ENCODE measurements at places on chromosomes 3 and 15.

DNA sequence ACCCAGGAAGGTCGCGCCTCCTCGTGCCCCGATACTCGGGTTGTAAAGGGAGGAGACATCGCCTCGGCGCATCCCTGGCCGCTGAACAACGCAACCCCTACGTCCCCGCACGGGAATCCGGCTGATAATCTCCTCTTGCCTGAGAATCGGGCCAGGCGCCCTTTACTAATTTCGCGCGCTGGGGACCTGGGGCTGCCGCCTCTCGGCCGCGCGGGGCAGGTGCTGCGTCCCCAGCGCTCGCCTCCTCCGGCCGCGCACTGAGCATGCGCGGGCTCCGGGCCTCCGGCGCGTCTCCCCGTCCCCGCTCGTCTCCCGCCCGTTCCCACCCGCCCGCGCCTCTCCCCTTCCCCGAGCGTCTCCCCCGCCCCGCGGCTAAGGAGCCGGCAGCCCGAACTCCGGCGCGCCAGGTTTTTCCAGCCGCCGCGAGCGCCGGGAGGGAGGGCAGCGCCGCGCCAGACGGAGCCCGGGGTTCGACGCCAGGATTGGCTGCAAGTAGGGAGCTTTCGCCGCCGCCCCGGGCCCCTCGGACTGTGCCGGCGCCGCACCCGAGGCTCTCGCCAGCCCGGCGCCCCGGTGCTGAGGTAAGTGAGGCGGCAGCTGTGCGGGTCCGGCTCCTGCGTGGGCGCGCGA lies at the start of gene CNTN4:
Gene CNTN4 (plus strand): TSS at position 469 of the 630 bp plus-strand sequence.
- DNase-seq: peak; percentile 59

- no peak for DNase-seq
These were observed 116.0 kb downstream of the P3H2 start for GRCh38 chr3:190004656-190005055.

DNA sequence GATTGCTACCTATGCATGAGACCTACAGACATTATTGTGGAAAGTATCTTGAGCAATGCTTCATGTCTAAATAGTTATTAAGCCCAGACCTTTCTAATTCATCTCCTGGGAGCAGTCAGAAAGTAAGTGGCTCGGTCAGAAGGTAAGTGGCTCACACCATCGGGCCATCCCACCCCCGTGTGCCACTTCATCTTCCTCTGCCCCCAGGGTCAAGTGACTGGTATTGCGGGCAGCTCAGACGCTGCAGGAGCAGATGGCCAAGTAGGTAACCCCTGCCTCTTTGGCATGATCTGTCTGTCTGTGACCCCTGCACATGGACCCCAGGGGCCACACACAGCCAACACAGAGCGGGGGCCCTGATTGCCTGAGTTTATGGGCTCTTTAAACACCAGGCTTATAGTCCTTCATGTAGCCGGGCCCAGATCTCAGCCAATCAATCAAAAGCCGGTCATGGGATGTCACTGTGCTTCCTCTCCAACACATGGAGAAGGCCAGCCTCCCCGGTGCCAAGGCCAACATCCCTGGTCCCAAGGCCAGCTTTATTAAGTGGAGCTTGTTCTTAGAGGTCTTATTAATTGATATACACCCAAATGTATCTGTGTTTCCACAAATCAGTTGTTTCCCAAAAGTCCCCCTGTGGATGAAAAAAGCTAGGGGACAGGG lies 42.9 kb downstream of the LARP6 start:
- DNase-seq: no peak

- no peak for DNase-seq
These were observed 67.8 kb downstream of the SLCO3A1 start for GRCh38 chr15:91921188-91921842.

DNA sequence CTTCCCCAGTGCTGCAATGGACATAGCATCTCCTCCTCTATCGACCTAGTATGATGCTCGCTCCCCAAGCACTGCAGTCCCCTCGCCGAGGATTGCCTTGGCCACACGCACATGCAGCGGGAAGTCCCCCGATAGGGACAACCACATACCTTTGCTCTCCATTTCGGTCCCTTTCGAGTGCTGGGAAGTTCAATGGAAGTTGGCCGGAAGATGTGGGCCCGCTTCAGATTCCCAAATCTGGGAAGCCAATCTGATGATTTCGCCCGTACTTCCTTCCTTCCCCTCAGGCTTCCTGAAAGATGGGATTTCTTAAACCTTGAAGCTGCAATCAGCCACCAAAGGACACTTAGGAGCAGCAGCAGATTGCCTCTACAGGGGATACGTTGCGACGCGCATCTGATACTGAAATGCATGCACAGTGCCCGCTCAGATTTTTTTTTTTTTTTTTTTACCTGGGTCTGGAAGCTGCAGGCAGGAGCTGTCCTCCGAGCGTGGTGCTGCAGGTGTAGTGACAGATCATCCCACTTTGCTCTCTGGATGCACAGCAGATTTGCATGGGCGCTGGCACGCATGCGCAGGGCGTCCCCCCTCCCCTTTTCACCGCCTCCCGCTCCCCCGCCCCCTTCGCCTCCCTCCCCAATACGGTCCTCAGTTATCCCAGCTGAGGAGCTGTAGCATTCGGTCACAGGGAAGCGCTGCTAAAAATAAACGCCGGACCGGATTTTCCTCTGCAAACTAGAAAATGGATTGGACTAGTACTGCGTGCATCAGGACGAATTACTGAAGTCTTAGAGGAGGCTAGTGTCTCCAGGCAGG lies at the start of gene FGF12:
Gene FGF12 (minus strand): TSS at position 510 of the 816 bp plus-strand sequence.
- peak; percentile 90 for DNase-seq

DNA sequence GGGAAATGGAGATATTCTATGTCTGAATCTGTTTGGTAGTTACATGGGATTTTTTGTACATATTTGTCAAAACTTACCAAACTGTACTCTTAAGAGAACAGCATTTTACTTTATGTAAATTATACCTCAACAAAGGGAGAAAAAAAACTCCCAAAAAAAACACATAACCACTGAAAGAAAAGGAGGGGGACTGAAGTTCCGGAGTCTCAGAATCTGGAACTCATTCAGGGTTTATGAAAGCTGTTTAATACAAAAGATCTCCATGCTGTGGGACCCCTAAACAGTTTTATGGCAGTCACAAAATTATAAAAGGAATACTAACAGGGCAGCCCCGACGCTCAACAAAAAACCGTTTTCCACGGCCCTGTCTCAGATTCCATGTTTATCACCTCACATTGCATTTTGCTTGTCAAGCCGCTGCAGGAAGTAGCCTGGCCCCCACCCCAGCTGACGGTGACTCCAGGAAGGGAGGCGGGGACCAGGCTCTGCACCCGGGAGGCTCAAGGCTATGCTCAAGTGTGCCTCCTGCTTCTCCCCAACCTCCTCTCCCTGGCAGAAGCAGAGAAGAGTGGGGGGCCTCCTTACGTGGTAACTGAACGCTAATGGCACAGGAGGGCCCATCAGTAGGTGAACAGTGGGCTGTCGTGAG lies 29.3 kb downstream of the RFT1 start:
- no peak for DNase-seq

GRCh38 chr15:78906316-78906620 lies 33.6 kb downstream of the MORF4L1 start:
- DNase-seq: no peak

- DNase-seq: no peak
These were observed 321.0 kb upstream of the C2CD4B start for GRCh38 chr15:62486041-62486440.

GRCh38 chr3:42799376-42799775 lies 4.9 kb downstream of the HIGD1A start:
- DNase-seq: no peak

DNA sequence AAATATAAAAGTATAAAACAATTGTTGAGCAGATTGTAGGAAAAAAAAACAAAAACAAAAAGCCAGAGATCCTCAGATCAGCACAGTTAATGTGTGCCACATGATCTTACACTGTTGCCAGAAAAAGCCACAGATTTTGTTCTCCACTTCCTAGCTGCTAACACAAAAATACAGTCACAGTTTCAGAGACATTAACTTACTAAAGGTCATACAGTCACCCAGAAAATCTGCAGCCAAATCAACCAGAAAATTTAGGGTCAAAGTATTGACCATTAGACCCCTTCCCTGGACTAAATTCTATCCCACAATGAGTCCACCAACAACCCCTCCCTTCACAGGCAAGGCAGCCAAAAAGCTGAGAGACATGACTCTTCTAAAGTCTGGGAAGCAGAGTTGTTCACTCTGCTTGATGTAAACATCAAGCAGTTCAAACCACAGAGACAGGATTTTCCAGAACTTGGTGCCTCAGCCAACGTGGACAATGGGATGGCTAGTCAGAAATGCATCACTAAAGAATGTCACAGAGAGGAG lies 59.1 kb downstream of the SST start:
- no peak for DNase-seq

- DNase-seq: no peak
These were observed 63.4 kb upstream of the GATA2 start for GRCh38 chr3:128556384-128556783.

DNA sequence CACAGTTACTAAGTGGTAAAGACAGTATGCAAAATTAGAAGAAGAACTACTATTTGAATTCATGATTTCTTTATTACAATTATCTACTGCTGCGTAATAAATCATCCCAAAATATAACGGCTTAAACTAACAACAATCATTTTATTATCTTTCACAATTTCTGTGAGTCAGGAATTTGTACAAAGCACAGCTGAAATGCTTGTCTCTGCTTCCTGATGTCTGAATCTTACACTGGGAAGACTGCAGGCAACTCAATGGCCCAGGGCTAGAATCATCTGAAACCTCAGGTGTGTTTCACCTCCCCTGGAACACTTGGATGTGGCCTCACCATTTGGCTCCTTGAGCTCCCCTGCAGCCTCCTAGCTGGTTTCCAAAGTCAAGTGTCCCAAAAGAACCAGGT lies 145.1 kb downstream of the MAGI1 start:
- DNase-seq: no peak

- no peak for DNase-seq
These were observed 132.2 kb downstream of the WDR72 start for GRCh38 chr15:53627279-53627678.

DNA sequence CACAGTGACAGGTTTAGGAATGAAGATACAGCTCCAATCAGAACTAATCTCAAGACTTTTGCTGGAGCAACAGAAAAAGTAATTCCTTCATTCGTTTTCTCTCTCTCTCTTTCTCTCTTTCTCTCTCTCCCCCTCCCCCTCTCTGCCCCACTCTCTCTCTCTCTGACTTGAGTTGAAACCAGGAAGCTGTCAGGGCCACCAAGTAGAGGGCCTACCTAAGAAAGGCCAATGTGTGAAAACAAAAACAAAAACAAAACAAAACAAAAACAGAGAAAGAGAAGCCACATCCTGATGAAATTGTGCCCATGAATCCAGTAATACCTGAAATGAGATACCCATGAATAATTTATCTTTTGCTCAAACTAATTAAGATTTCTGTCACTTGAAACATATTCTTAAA lies 72.9 kb downstream of the ATP8B4 start:
- no peak for DNase-seq

- no peak for DNase-seq
These were observed 126.5 kb downstream of the DGKG start for GRCh38 chr3:186235554-186235953.

DNA sequence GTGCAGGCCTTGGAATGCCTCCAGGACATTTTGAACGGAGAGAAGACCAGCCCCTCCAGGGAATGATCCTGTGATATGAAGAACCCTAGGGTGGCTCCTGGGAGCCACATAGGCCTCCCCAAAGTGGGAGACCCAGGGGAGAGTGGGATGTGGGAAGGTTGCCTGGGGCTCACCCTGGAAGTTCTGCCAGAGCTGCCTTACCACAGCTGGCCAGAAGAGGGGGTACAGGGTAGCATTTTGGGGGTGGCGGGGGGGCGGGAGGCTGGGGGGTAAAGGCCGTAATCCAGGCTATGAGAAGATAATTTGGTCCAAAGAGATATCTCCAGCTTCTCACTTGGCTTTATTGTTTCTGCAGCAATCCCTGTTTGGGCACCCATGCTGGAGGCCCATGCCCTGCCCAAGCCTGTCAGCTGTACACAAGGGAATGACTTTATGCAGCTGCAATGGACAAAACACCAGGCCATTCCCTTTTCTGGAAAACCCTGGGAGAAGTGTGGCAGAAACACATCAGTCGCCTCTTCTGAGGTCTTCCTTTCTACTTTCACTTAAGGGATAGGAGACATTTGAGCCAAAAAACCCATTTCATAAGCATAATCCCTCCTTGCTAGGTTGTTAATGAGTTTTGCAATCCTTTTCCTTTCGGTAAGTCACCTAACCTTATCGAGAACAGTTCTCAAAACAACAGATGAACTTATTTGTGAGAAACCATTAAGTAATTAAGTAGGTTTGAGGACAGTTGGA lies 11.0 kb upstream of the MUSTN1 start:
- DNase-seq: no peak

DNA sequence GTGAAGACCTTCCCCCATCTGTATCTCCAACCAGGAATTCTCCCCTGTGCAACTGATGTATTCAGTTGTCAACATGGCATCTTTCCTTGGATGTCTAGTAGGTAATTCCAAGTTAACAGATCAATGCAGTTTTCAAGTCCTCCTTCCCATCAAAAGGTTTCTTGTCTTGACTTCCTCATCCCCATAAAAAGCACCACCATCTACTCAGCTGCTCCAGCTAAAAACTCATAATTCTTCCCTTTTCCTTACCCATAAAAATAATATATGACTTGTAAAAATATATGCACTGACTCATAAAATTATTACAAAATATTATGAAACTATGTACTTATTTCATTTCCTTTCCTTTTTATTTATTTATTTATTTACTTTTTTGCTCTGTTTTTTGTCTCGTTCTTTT lies 5.0 kb upstream of the CAND2 start:
- no peak for DNase-seq

DNA sequence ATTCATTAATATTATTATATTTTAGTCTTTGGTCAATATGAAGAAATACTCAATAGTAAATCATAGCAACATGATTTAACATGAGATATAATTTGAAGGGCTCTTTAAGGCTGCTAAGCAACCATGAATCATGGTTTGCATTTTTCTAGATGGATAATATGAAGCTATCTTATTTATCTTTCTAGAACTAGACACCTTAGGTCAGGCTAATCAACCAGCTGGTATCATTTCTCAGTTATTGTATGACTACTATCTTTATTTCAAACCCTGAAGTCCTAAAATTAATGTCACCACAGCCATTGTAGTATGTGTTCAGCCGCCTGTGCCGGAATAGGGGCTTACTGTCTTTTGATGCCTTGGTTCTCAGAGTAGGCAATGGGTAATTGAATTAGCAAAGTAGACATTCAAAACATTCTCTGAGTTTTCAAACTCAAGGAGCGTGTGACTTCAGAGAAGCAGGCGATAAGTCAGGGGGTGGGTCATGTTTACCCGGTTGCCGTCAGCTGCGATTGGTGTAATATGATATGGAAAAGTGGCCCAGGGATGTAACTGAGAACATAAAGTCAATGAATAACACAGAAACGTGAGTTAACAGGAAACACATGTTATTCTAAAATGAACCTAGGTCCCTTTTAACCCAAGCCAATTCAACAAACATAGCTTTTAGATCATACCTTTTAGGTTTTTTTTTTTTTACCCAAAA lies 93.4 kb upstream of the CTDSPL start:
- DNase-seq: no peak

- DNase-seq: no peak
These were observed 9.8 kb upstream of the TMEM40 start for GRCh38 chr3:12768579-12769527.

- no peak for DNase-seq
These were observed at the start of gene CHRNA7 for GRCh38 chr15:32029862-32030781. Gene CHRNA7 (plus strand): TSS chr15:32030515. CDS start chr15:32030595, 80 bp downstream.

- DNase-seq: no peak
These were observed 8.5 kb upstream of the ILDR1 start for GRCh38 chr3:122030381-122031122.

All from NCI-H2107 (cell line).